ENCODE measurements at places on chromosomes 2 and 18.

DNA sequence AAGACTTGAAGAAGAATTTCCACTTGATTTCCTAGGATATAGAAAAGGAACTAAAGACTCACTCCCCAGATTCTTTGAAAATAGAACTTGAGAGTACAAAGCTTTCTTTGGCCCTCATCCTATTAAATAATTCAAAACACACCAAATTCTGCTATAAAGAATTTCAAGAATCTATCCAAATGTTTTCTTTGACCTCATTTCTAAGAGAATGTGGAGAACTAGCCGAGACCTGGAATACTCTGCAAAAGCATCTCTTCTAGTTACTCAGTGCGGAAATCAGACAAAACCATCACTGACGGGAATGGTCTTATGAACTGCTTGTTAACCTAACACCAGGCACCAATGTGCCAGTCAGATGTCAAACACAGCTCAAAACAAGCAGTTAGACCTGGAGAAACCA is 44.2 kb upstream of the ARL5A start:
- DNase-seq, result no peak

- no peak for DNase-seq
Measured at GRCh38 chr2:60551240-60552077, 2.0 kb downstream of the BCL11A start.

DNA sequence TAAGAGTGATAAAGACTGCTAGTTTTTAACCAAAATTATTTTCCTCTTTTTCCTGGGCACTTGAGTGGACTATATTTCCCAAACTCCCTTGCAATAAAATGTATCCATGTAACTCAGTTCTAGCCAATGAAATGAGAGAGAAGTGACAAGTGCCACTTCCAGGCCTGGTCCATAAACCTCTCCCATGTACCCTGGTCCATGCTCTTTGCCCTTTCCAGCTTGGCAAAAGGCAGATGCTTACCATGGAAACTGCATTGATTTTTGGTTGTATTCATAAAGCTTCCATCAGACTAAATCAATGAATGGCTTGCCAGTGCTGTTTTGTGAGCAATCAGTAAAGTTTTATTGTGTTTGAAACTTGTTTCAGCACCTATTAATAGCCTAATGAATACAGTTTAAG is 229.3 kb downstream of the TNS1 start:
- DNase-seq, result no peak

DNA sequence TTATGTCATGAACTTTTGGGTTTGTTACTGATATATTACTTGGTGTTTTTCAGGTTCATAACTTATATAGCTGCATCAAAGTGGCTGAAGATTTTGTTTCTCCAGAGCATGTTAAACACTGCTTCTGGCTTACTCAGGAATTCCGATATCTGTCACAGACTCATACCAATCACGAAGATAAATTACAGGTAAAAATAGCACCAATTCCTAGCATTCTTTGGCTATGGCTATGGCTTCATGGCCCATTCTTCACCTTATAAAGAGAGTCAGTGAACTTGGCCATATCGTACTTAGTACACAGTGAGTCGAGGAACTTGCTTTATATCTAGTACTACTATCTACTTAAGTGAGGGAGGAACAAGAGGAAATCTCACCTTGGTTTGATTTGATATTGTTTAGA is 49.9 kb downstream of the KDM3A start:
- no peak for DNase-seq

- no peak for DNase-seq
Measured at GRCh38 chr2:44550561-44550960, 188.8 kb downstream of the CAMKMT start.

GRCh38 chr2:183592271-183592670 is 468.0 kb downstream of the NUP35 start:
- no peak for DNase-seq

GRCh38 chr2:181116261-181116660 is 135.9 kb downstream of the UBE2E3 start:
- no peak for DNase-seq

DNA sequence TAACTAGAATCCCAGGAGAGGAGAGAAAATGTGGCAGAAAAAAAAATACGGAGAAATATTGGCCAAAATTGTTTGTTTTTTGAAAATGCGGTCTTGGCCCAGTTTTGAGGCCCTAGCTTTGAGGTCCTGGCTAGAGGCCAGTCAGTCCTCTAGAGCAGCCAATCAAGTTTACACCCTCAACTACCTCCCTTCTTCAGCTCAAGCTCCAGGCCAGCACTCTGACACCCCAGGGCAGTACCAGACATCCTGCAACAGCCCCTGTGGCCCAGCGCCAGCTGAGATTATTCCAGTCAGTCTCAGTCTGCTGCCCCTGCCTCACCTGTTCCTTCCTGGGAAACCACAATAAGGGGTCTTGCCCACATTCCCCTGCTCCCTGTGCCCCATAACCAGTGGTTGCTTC is 107.7 kb downstream of the UGGT1 start:
- no peak for DNase-seq

DNA sequence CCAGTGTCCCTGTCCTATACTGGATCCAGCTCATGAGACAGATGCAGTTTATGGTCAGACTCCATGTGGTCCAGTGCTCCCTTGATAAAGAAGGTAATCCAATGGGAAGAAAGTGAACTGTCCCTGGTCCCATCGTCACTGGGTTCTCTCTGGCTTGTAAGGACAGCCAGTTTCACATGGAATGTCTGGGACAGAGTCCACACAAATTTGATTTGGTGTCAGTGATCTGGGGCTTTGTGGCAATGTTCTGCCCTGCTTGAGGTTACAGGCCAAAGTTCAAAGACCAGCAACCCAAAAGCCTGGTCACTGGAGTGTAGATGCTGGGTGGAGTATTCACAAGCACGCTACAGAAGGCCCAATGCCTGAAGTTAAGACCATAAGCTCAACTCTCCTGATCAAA is 22.2 kb upstream of the FHL2 start:
- DNase-seq, result no peak

GRCh38 chr2:180747728-180748127 is 232.7 kb upstream of the UBE2E3 start:
- no peak for DNase-seq

DNA sequence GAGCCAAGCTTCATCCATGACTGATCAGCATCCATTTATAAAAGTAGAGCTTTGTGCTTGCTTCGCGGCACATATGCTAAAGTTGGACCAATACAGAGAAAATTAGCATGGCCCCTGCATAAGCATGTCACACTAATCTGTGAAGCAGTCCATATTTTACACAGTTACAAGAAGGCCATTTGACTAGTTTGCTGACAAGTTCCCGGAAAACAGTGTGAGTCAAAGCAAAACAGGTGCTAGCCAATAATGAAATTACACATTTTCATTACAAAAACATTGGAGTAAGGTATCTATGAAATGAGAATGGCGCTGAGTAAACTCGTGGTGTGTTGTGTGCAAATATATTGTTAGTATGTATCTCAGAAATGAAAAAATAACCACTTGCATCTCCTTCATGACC is 4.7 kb downstream of the ANKRD62 start:
- no peak for DNase-seq

GRCh38 chr2:27042159-27042661 is 9.3 kb upstream of the AGBL5 start:
- no peak for DNase-seq

GRCh38 chr18:32093523-32093922 is 1.8 kb downstream of the RNF138 start:
- no peak for DNase-seq

GRCh38 chr2:239391286-239392071 is 9.3 kb downstream of the HDAC4 start:
- DNase-seq, result no peak

GRCh38 chr2:47302308-47302707 is 100.6 kb upstream of the MSH2 start:
- no peak for DNase-seq

DNA sequence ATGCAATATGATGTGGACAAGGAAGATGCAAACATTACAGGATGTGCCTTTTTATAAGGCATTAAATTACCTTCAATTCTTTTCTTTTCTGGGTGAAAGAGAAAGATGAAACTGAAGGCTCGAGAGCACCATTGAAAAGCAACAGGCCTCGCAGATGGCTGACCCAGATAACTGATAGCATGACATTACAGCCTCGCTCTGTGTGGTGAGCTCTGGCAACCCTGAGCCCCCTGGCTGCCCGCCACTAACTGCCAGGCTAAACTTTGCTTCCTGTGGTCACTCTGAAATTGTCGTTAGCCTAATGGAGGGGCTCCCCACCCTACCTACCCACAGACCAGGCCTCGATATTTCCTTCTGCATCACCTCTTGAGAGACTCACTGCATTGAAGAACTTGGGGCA is 516.8 kb upstream of the FANCL start:
- no peak for DNase-seq

- no peak for DNase-seq
Measured at GRCh38 chr2:52931660-52932059, 835.9 kb upstream of the CHAC2 start.

DNA sequence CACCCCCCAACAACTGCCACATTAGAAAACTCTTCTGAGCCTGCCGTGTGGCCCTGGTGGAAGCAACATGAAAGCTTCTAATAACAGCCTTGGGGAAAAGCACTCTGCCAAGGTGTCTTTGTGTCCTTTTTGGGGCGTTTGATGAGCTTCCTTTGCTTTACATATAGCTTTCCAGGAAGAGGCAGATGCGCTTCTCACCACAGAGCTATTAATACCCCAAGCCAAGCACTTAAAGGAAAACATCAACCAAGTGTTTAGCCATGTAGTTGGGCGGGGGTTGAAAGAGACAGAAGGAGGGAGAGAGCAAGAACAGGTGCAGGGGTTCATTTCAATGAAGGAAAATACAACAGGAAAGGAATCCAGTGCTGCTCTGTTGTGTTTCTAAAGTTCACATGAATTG is 176.1 kb downstream of the VAPA start:
- no peak for DNase-seq

- DNase-seq, result no peak
Measured at GRCh38 chr2:173555833-173556232, 201.2 kb downstream of the CDCA7 start.

- no peak for DNase-seq
Measured at GRCh38 chr2:175015340-175015739, 10.2 kb upstream of the CHN1 start.
